ENCODE measurements at places on chromosomes 2 and 18.
A peak's percentile ranks its signal among the peaks of the same experiment; 100 is the strongest.

- DNase-seq: no peak
Observed at GRCh38 chr2:62142054-62142453, 53.9 kb upstream of the B3GNT2 start.

GRCh38 chr2:236568922-236569572 is 578 bp upstream of the ACKR3 start:
- no peak for DNase-seq

GRCh38 chr2:113672326-113672932 is 45.4 kb downstream of the RABL2A start:
- no peak for DNase-seq

GRCh38 chr18:27412556-27412955 is 227.4 kb upstream of the CHST9 start:
- no peak for DNase-seq

DNA sequence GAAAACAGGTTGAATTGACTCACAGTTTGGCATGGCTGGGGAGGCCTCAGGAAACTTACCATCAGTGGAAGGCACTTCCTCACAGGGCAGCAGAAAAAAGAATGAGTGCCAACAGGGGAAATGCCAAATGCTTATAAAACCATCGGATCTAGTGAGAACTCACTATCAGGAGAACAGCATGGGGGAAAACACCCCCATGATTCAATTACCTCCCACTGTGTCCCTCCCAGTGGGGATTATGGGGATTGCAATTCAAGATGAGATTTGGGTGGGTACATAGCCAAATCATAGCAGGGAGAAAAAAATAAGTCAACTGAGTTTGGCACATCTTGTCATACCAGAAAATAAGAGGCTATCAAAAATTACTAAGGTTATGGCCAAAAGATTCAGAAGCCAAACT is 96.3 kb downstream of the TRIP12 start:
- DNase-seq: no peak

DNA sequence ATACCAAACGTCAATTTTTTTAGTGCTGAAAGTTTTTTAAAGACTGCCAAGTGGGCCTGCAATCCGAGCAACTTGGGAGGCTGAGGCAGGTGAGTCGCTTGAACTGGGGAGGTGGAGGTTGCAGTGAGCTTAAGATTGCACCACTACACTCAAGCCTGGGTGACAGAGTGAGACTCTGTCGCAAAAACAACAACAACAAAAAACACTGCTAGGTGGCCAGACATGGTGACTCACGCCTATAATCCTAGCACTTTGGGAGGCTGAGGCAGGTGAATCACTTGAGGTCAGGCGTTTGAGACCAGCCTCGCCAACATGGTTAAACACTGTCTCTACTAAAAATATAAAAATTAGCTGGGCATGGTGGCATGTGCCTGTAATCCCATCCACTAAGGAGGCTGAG is 202.8 kb upstream of the COPS8 start:
- no peak for DNase-seq

DNA sequence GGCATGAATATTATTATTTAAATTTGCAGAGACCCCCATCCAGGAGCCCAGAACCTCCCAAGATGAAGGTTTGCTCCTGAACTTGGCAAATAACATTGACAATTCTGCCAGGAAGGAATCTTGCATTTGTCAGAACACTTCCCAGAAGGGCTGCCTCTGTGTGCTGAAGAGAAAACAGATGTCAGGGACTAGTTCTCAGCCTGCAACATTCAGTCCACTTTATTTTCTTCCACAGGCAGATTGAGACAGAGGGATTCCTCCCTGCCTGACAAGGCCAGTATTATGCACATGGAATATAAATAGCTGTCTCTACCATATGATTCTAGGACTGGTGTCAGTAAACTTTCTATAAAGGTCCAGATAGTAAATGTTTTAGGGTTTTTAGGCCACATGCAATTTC is 171.5 kb upstream of the SIX2 start:
- DNase-seq: no peak

GRCh38 chr2:237700512-237701032 is 73.2 kb downstream of the LRRFIP1 start:
- peak; percentile 86 for DNase-seq

DNA sequence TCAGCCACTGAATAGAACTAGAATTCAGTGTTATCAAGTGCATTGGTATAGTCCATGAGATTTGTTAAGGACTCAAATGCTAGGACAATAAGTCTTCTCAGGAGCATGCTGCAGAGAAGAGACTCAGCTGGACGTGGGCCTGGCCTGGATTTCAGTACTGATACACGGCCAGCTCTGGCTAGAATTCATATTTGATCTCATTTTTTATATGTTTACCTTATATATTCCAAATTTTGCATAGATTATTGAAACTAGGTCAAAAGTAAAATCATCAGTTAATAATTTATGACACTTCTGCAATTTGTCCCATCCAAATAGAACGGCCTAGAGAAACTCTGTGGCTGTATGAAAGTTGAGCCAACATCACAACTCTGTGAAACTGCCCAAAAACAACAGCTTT is 262.0 kb downstream of the DLGAP1 start:
- no peak for DNase-seq
